Keratinocyte (primary cell): ENCODE measurements at places on chromosomes 3 and 15. TPM values are rescaled to one million over a fixed set of nuclear protein-coding genes. Genes with fewer than 3 reads are reported as not detected.

GRCh38 chr3:120177151-120177550 lies 82.9 kb upstream of the GSK3B start:
- H3K27ac ChIP-seq = peak overlapping the region; percentile 75
- H3K4me1 ChIP-seq = peaks cover 35% of the 10 kb centered on the region
- H3K27me3 ChIP-seq = no peaks in the 10 kb centered on the region
- no peak overlapping the region for H3K4me3 ChIP-seq
- peak; percentile 79 for DNase-seq

DNA sequence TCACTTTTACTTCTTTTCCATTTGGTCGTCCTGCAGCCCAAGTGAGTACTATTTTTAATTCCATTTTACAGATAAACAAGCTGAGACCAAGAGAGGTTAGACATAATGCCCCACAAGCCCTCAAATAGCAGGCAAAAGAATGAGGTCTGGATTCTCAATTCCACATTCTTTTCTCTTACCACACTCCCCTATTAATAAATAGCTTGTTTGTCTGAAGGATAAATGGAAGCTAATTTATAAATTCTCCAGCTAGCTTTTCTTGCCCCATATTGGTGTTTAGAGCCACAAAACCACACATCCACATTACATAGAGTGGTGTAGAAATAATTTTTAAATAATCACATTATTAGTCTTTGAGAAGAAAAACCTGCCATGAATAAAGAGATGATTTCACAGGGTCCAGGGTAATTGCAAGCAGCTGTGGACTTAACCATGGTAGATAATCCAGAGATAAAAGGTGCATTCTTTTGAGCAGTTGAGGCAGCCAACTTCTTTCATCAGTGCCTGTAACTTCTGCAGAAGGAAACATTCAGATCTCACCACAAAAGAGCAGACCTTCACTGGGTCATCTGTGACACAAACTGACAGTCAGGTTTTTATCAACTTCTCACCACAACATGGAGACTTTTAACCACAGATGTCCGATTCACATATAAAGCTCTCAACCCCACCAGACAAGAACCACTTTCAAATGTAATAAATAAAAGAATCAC lies 313.4 kb upstream of the STT3B start:
- H3K4me3 ChIP-seq = no peak overlapping the region
- H3K36me3 ChIP-seq = no peaks in the 10 kb centered on the region
- H3K4me1 ChIP-seq = no peaks in the 10 kb centered on the region
- H3K27ac ChIP-seq = no peak overlapping the region

DNA sequence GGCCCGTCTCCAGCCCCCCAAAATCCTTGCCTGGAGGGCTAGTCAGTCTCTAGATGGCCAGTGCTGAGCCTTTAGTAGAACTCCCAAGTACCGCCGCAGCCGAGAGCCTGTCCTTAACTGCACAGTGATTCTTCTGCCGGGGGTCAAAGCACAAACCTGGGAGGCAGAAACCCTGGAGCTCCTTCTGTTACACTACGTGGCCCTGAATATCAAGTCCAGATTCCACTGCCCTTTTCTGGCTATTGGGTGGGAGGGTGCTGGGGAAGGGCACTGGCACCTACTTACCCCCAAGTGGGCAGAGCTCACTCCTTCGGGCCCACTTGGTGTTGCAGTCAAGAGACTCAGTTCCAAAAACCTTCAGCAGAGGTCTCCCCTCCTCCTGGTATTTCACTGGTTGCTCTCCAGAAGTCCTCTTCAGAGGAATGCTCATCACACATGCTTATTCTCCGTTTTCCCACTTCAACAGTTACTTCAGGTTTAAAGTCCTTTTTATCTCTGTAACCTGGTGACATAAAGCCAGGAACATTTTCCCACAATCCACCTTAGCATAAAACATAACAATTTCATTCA lies 10.8 kb downstream of the PDHB start:
- no peak for DNase-seq
- no peak overlapping the region for H3K27ac ChIP-seq
- no peak overlapping the region for H3K4me3 ChIP-seq
- H3K36me3 ChIP-seq = peaks cover 18% of the 10 kb centered on the region
- H3K27me3 ChIP-seq = no peaks in the 10 kb centered on the region

APBA2 gene
- polyA plus RNA-seq = 4.9 to 9.3 TPM (median 5.5 TPM) in 3 replicates

MUSTN1 gene
- 0.24 TPM in 1 of 3 replicates, not detected in the others for polyA plus RNA-seq

- H3K27ac ChIP-seq = no peak overlapping the region
- no peak overlapping the region for H3K4me3 ChIP-seq
- H3K36me3 ChIP-seq = no peaks in the 10 kb centered on the region
- H3K4me1 ChIP-seq = peaks cover 5% of the 10 kb centered on the region
Measured at GRCh38 chr3:130915567-130916292, 21.8 kb downstream of the ATP2C1 start.

DNA sequence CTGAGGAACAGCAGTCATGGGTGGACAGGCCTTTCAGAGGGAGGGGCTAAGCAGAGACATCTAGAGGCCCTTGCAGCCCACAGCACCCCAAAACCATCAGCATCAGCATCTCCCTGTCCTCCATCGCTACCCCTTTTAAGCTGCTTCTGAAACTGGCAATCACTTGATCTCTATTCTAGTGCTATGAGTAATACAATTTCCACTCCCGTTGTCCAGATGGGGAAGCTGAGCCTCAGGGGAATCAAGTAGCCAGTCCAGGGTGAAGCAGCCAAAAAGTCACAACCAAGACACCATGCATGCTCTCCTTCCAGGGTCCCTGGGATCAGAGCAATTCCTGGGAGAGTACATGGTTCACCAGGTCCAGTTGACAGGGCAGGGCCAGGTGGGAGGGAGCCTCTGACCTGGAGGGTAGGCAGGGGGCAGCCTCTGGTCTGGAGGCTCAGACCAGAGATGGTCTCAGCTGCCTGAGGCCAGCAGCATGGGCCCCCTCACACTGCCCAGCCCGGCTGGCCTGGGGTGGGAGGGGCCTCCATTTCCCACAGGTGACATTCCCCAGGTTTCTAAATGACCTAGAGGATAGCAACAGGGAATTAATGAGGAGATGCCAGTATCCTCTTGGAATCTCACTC lies 30.0 kb downstream of the KLHL25 start:
- H3K4me3 ChIP-seq = no peak overlapping the region
- peaks cover 10% of the 10 kb centered on the region for H3K4me1 ChIP-seq
- no peaks in the 10 kb centered on the region for H3K27me3 ChIP-seq
- no peak overlapping the region for H3K27ac ChIP-seq
- no peak for DNase-seq
- H3K36me3 ChIP-seq = no peaks in the 10 kb centered on the region

- no peak for DNase-seq
- no peak overlapping the region for H3K27ac ChIP-seq
- no peaks in the 10 kb centered on the region for H3K27me3 ChIP-seq
- no peak overlapping the region for H3K4me3 ChIP-seq
- no peaks in the 10 kb centered on the region for H3K36me3 ChIP-seq
Measured at GRCh38 chr3:178474526-178474925, 61.7 kb upstream of the KCNMB2 start.

GRCh38 chr3:49747792-49748480 lies 24.2 kb upstream of the GMPPB start:
- H3K27me3 ChIP-seq = no peaks in the 10 kb centered on the region
- no peak overlapping the region for H3K4me3 ChIP-seq
- peaks cover 12% of the 10 kb centered on the region for H3K4me1 ChIP-seq
- DNase-seq = no peak
- peaks cover 7% of the 10 kb centered on the region for H3K36me3 ChIP-seq
- no peak overlapping the region for H3K27ac ChIP-seq

DNA sequence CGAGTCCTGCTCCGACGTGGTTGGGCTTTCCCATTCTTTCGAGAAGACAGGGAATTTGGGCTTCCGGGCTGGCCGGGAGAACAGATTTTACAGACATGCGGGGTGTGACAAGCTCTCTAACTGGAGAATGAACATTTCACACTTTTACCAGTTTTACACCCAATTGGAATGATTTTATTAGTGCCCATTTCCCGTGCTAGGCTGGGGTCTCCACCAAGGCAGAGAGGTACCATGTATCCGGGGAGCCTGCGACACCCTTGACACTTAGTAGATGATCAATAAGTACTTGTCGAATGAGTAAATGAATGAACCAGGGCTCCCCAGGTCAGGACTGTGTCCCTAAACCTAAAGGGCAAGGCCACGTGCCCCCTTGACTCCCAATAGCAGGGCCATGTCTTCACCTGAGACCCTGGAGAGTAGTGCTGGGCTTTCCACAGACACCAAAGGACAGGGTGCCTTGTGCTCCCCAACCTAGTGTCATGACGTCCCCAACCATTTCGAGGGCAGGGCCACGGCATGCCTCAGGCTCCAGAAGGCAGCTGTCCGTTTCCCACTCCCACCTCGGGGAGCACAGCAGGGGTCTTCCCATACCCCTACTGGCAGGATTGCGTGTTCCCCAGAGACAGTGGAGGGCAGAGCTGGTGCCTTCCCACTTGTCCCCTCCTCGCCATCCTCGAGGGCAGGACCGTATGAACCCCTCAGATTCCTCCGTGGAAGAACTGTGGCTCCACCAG lies 679 bp upstream of the MYD88 start:
- peaks cover 19% of the 10 kb centered on the region for H3K36me3 ChIP-seq
- H3K4me1 ChIP-seq = peaks cover 55% of the 10 kb centered on the region
- peak overlapping the region; percentile 90 for H3K27ac ChIP-seq
- no peaks in the 10 kb centered on the region for H3K27me3 ChIP-seq
- peak overlapping the region; percentile 91 for H3K4me3 ChIP-seq

POLR2M gene
- polyA plus RNA-seq = 33.7 to 49.0 TPM (median 40.6 TPM) in 3 replicates

- no peaks in the 10 kb centered on the region for H3K4me1 ChIP-seq
- no peak for DNase-seq
- H3K27ac ChIP-seq = no peak overlapping the region
- H3K4me3 ChIP-seq = no peak overlapping the region
Measured at GRCh38 chr3:30305021-30305420, 301.4 kb upstream of the TGFBR2 start.

SAMMSON gene
- not detected in 3 replicates for polyA plus RNA-seq

- no peak overlapping the region for H3K4me3 ChIP-seq
- no peaks in the 10 kb centered on the region for H3K27me3 ChIP-seq
- H3K36me3 ChIP-seq = no peaks in the 10 kb centered on the region
- no peak for DNase-seq
Measured at GRCh38 chr3:48832684-48833083, 15.0 kb downstream of the PRKAR2A start.

DNA sequence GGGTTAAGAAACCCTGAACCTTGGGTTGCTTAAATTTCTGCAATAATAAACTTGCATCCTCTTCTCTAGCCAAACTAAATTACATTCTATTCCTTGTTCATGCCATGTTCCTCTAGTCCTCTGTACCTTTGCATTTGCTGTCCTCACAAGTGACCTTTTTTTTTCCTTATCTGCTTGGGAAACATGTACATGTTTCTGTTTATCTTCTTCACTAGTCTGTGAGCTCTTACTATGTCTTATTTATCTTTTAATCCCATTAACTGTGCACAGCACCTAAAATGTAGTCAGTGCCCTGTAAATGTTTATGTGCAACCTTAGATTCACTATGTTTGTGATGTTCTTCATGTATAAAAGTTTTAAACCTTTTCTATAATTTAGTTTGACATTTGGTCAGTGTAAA lies 61.9 kb downstream of the REC114 start:
- no peak for DNase-seq
- no peaks in the 10 kb centered on the region for H3K4me1 ChIP-seq
- H3K36me3 ChIP-seq = no peaks in the 10 kb centered on the region
- no peak overlapping the region for H3K4me3 ChIP-seq
- H3K27ac ChIP-seq = no peak overlapping the region

DNA sequence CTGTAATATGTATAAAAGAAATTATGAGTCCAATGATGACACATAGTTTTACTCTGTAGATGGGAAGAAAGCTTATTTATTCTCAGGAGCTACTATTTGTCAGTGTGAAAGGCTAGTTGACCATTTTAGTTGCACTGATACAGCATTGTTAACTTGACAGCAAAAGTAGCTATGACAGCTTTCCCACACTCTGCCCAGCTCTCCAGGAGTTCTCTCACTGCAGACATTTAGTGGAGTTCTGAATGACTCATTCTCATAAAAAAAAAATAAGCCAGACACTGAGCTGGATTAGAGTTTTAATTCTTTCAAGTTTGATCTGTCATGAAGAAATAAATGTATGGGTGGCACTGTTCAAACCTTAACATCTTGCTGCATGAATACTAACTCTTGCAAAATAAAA lies 77.2 kb upstream of the CFAP20DC start:
- no peak overlapping the region for H3K4me3 ChIP-seq
- no peak overlapping the region for H3K27ac ChIP-seq
- no peaks in the 10 kb centered on the region for H3K4me1 ChIP-seq
- DNase-seq = no peak

RGMA gene
- polyA plus RNA-seq = 0.18 to 0.32 TPM (median 0.22 TPM) in 3 replicates

GRCh38 chr3:72223116-72223515 lies 438.2 kb upstream of the PROK2 start:
- no peak for DNase-seq
- H3K27ac ChIP-seq = no peak overlapping the region
- H3K4me1 ChIP-seq = no peaks in the 10 kb centered on the region

ZNF660 gene
- 0.01 to 0.05 TPM (median 0.02 TPM) in 3 replicates for polyA plus RNA-seq

REC114 gene
- not detected in 3 replicates for polyA plus RNA-seq

- no peaks in the 10 kb centered on the region for H3K27me3 ChIP-seq
- no peak overlapping the region for H3K4me3 ChIP-seq
- DNase-seq = no peak
- H3K4me1 ChIP-seq = no peaks in the 10 kb centered on the region
- no peak overlapping the region for H3K27ac ChIP-seq
Measured at GRCh38 chr3:6222069-6222468, 638.8 kb upstream of the GRM7 start.

CD276 gene
- polyA plus RNA-seq = 48.9 to 135 TPM (median 62.9 TPM) in 3 replicates
